ENCODE measurements at places on chromosomes 3 and 15. TPM values are rescaled to one million over a fixed set of nuclear protein-coding genes. Genes with fewer than 3 reads are reported as not detected.

GXYLT2 gene
- polyA plus RNA-seq = 14.7 TPM

ZNF654 gene
- polyA plus RNA-seq = 21.5 TPM

GRCh38 chr15:101105059-101105891 lies 146.6 kb downstream of the CHSY1 start:
- no peak for DNase-seq

DNA sequence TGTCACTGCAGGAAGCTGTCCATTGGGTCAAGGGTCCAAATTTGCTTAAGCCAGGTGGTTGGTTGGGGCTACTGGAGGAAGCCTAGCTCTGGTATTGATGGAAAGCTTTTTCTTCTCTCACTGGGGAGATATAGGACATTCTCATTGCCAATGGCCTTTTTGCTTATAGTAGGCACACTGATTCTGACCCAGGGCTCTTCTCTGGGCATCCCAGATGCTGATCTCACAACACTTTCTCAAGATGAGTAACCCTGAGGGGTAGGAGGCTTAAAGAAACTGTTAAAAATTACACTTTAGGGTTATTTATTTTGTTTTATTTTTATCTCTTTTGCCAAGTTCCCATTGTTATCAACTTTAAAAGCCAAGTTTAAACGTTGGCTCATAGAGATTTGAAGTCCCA lies 337.8 kb downstream of the LRRC3B start:
- no peak for DNase-seq

DNA sequence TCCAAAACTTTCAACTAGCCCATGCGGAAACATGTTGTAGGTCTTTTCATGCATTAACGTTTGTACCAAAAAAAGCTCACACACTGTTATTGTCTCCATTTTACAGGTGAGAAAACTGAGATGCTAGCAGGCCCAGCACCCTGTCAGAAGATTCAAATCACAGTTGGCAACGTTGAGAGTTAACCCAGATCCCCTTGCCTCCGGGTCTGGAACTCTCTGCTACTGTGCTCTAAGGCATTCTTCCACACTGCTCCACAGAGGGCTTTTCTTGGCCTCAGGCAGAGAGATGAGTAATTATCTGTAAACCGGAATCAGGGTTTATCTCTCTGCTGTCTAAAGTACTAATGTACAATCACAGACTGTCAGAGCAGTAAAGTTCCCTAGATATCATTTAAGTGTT lies 186.0 kb upstream of the LPP start:
- DNase-seq = no peak

- no peak for DNase-seq
Measured at GRCh38 chr3:99578339-99578970, 59.9 kb upstream of the COL8A1 start.

- DNase-seq = no peak
Measured at GRCh38 chr3:191087391-191087790, 111.7 kb upstream of the OSTN start.

GRCh38 chr15:64046421-64047153 lies at the start of gene DAPK2:
DAPK2 (minus strand) TSS chr15:64046485; CDS start chr15:64040261, 6,224 bp downstream.
- peak; percentile 46 for DNase-seq

- no peak for DNase-seq
Measured at GRCh38 chr3:57956119-57956832, 51.9 kb upstream of the FLNB start.
